Memory B cell (primary cell): ENCODE measurements at places on chromosomes 1 and 21.
A peak's percentile ranks its signal among the peaks of the same experiment; 100 is the strongest.

GRCh38 chr1:42004860-42005259 lies 86.1 kb upstream of the HIVEP3 start:
- no peak for DNase-seq

- DNase-seq: no peak
Measured at GRCh38 chr1:235997049-235997448, 67.8 kb downstream of the NID1 start.

DNA sequence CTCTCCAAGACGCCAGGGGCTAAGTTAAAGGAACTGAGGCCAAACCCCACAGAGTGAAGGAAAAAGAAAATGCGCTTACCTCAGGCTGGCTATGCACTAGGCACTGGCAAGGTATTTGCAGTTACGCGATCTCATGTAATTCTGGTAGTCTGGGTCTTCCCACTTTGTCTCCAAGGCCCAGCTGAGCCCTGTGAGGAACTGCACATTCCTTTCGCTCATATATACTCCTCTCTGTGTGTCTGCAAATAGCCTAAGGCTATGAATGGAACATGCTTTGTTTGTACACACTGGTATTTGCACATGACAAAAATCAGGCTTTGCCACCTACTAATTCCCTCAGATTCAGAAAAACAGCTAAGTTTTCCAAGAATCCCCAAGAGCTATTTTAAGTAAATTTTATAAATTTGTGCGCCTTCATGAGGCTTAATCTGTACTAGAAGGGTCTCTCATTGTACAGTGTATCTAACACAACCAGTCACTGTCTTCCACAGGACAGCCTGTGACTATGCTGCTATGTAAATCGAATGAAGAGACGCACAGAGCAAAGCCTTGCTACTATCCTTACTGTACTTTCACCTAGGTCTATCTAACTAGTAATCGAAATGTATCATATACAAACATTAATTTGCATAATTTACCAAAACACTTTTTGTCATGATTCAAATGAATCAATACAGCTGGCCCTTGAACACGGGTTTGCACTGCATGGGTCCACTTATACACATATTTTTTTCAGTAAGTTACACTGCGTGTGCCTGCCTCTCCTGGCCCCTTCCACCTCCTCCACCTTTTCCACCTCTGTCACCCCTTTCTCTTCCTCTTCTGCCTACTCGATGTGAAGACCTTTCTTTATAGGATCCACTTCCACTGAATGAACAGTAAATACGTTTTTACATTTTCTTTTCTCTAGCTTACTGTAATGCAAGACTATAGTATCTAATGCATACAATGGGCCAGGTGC lies 87.0 kb downstream of the SIPA1L2 start:
- DNase-seq: no peak

- DNase-seq: no peak
Measured at GRCh38 chr1:209627027-209627731, 25.0 kb downstream of the LAMB3 start.

GRCh38 chr1:101238031-101238628 lies 1.3 kb downstream of the S1PR1 start:
- DNase-seq: peak; percentile 9

DNA sequence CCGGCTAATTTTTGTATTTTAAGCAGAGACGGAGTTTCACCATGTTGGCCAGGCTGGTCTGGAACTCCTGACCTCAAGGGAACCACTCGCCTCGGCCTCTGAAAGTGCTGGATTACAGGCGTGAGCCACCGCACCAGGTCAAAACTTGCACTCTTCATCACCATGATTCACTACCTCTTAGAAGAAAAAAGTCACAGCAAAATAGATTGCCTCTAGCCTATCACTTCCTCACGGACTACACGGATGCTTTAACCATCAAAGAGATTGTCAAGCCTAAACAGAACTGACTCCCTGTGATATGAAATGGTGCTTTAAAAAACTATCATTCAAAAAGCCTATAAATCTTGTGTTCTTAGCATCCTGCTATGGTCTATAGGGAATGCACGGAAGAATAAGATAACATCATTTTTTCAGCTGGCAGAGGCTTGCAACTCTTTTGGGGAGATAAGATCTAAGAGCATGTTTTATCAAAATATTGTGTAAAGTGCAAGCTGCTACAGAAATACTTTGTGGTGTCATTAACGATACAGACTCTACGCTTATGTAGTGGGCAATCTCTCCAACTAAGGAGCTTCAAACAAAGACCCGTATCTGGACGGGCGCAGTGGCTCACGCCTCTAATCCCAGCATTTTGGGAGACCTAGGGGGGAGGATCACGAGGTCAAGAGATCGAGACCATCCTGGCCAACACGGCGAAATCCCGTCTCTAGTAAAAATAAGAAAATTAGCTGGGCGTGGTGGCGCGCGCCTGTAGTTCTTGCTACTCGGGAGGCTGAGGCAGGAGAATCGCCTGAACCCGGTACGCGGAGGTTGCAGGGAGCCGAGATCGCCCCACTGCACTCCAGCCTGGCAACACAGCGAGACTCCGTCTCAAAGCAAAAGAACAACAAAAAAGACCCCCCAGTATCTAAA lies 966 bp downstream of the TFB2M start:
- DNase-seq: no peak

- no peak for DNase-seq
Measured at GRCh38 chr1:19361611-19362147, 49.6 kb downstream of the SLC66A1 start.

DNA sequence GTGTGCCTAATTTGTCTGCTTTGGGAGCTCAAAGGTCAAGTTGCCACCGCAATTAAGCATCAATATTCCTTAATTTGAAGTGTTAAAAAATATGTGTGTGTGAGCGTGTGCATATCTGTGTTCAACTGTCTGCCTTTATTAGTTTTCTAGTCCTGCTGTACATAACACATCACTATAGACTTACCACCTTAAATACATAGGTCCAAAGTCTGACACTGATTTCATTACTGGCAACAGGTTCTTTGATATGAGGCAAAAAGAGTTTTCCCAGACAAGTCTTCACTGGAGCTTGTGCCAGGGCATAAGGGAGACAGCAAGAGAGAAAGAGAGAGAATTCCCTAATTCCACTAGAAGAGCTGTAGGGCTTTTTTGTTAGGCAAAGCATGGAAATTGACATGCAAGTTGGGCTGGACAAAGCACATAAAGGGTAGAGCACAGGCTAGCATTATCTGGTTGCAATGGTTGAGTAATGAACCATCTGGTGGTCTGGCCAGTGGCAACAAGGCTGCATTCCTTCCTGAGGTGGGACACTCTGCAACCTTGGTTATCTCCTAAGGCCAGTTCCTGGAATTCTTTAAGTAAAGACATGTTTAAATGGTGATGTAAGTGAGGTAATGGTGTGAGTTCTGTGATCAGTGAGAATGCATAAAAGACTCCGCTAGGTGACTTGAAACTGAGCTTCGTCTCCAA lies 457.2 kb upstream of the ADAMTS5 start:
- no peak for DNase-seq

DNA sequence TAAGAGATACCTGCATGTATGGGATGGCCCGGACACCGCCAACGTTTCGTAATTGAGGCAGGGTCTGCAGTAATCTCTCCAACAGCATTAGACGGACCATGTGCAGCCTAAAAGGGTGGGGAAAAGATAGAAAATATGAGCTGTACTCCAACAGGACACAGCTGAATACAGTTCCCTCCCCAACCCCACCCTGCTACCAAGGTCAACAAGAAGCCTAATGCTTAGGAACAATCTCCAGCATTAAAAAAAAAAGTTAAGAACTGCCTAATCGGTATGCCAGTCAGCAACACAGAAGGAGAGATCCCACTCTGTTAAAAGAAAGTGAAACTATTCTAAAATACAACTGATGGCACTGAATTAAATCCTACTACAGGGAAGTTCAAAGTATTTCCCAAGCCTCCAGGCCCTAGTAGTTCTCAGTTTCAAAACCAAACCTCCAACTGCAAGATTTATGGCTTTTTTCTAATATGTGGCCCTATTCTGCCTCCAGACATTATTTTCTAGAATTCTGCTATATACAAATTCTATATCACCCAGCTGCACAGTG lies 81.0 kb downstream of the UBR4 start:
- DNase-seq: no peak

- no peak for DNase-seq
Measured at GRCh38 chr21:44910229-44911067, 10.3 kb downstream of the ITGB2 start.

- DNase-seq: no peak
Measured at GRCh38 chr1:76106719-76107235, 32.2 kb downstream of the ST6GALNAC3 start.

GRCh38 chr21:15000081-15000480 lies 64.7 kb downstream of the NRIP1 start:
- DNase-seq: no peak

- DNase-seq: peak; percentile 34
Measured at GRCh38 chr1:40232444-40232843, 15.3 kb upstream of the TMCO2 start.

DNA sequence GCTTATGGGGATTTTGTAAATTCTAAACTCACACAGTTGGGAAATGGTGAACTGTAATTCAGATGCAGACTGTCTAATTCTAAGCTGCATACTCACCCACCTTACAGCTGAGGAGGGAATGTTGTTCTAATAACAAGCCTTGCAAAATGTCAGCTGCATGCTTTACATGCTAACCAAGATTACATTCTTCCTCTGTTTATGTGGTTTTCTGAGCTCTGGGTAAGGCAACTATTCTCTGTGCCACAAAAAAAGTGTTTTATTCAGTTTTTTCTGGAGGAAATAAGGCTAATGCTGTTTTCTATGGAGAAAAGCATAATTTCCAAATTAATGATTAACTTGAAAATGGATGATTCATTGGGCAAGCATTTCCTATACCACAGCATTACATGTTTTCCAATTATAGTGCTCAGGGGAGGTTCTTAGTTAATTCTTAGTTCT lies 64.9 kb downstream of the RGS13 start:
- DNase-seq: no peak

DNA sequence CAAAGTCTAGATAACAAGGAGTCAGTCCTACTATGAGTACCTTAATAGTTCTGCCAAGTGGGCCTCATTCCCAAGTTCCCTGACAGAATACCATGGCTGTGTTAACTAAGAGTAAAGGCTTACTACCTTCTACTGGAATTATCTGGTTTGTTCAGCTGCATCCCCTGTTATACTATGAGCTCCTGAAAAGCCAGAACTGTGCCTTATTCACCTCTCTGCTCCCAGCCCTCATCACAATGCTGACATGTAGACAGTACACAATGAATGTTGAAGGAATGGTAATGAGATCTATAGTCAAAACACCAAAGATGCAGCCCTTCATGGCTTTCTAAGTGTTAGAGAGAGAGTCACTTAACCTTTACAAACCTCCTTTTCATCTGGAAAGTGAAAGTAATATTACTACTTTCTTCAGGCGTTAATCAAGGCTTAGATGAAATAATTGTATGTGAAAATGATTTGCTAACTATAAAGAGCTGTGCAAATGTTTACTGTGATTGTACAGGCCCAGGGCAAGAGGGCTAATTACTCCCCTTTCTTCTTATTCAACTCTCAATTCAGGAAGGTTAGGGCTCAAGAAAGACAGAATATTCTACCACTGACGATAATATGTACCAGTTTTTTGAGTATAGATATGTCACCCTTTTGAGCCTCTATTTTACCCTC lies 70.3 kb upstream of the MROH9 start:
- no peak for DNase-seq

GRCh38 chr1:228848406-228848805 lies 113.1 kb downstream of the RHOU start:
- no peak for DNase-seq

- no peak for DNase-seq
Measured at GRCh38 chr1:188420177-188420576, 1591.4 kb downstream of the PLA2G4A start.
